Pulmonary artery endothelial cell (primary cell): ENCODE measurements at places on chromosomes 12 and 14. TPM values are rescaled to one million over a fixed set of nuclear protein-coding genes. Genes with fewer than 3 reads are reported as not detected.

JPH4 gene
- total RNA-seq = not detected in 2 replicates

FAM181A gene
- not detected in 2 replicates for total RNA-seq

GUCY2C gene
- total RNA-seq = not detected in 2 replicates

BDKRB2 gene
- total RNA-seq = not detected in 2 replicates

DNA sequence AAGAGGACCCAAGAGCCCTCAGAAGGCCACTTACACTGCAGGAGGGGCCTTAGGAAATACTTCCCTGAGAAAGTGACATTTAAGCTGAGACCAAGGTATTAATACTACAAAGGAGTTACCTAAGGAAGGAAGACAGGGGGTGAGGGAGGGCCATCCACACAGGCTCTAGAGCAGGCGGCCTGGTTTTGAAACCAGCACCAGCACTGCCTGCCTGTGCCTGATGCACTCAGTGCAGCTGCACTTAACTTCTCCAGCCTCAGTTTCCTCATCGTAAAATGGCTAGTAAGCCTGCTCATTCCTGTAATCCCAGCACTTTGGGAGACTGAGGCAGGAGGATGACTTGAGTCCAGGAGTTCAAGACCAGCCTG lies 45.5 kb upstream of the PLEKHG6 start:
- DNase-seq = no peak

DNA sequence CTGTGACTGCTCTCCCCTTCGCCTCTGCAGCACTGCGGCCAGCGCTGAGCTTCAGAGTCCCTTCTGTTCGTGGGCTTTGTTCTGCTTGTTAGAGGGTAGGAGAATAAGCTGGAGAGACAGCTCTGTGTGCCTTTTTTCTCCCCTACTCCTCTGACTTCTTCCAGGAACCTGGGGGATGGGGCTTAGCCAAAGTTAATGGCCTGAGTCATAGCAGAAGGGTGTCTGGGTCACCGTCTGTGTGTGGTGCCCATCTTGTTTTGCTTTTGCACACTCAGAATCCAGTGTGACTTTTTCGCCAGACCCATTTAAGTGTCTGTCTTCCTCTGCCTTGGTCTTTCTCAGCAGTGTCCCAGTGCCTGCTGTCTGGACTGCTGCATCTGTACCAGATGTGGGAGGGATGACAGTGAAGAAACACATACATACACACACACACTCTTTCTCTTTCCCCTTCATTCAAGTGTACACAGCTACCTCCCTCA lies 3.0 kb downstream of the KIF5A start:
- DNase-seq = no peak

- DNase-seq = no peak
Measured at GRCh38 chr12:73308747-73309146, 1036.6 kb downstream of the TRHDE start.

- peak; percentile 2 for DNase-seq
Measured at GRCh38 chr12:30286345-30286926, 409.2 kb downstream of the IPO8 start.

GRCh38 chr12:100476013-100476751 lies 2.5 kb downstream of the NR1H4 start:
- no peak for DNase-seq

DNA sequence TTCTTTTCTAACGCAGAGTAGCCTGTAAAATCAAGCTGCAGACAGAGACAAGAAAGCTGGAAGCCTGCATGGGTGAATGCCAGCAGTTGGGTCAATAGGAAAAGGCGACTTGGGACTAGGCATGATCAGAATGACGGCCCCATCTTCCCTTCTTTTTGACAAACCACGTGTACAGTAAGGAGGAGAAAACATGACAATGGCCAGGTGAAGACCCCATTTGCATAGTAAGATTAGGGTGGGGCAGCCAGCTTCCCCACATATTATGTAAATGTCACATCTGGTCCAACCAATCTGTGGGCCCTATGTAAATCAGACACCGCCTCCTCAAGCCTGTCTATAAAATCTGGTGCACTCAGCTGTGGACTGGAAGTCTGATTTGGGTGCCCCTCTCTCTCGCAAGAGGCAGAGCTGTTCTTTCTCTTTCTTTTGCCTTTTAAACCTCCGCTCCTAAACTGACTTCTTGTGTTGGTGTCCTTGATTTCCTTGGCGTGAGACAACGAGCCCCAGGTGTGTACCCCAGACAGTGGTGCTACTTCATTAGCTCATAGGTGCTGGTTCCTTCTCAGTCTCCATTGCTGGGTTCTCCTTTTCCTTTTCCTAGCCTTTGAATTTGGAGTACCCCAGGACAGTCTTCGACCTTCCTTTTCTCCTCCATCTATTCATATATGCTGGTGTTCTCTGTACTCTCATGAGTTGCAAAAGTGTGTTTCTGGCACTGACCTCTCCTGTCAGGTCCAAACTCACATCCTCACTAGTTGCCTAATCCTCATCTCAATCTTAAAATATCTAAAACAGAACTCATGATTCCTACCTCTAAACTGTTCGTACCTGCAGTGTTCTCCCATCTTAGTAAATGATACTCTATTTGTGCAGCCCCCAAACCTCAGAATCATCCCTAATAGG lies 9.4 kb upstream of the DHRS7 start:
- no peak for DNase-seq

GRCh38 chr12:80321653-80322052 lies 122.4 kb upstream of the PTPRQ start:
- DNase-seq = no peak

DNA sequence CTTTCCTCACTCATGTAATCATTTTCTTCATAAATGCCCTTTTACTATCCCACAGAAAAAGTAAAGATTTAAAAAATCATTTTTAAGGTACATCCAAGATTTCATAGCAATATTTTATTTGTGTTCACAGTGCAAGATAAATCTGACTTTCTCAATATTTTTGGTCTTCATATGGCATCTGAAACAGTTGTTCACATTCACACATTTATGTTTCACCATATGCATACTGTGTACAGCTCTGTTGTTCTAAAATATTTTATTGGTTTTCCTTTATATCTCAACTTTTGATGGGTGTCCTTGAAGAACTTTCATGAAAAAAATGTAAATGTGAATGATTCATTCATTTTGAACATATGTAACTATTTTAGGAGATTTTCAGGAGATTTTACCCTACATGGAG lies 348.7 kb downstream of the SNAPC1 start:
- DNase-seq = no peak

GRCh38 chr12:90245391-90245790 lies 536.8 kb upstream of the ATP2B1 start:
- DNase-seq = no peak

DNA sequence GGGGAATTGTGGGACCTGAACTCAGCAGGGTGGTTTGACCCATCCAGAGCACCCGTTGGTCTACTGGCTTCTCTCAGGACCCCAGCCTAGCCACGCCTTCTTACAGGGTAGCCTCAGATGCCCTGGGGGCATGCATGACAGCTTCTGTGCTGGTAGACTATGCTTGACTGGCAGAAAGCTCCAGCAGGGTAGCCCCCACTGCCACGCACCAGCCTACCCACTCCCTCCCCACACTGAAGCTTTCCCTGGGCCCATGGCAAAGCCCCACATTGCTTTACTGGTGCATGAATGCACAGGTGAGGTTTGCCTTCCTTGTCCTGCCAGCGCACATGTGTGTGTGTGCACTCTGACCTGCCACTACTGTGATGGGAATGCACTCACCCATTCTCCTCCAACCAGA lies 772.2 kb downstream of the LRFN5 start:
- DNase-seq = no peak

GRCh38 chr14:45222485-45223262 lies 30.3 kb downstream of the MIS18BP1 start:
- no peak for DNase-seq

GRCh38 chr14:61211476-61212255 lies 69.5 kb downstream of the TMEM30B start:
- no peak for DNase-seq

DNA sequence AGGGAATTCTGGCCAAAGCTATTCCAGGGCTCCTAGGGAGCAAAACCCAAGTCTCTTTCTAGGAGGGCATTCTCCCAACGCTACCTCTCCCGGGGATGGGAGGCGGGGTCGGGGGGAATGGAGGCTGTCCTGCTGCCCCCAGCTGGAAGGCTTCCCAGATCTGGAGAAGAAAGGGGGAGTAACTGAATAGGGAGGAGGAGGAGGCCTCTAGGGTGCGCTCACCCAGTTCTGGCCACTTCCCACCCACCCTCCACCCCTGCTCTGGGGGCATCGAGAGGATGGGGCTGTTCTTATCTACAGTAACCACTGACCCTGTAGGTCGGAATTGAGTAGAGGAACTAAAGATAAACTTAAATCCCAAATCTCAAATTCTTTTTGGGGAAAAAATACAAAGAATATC lies 579 bp upstream of the RNASE1 start:
- no peak for DNase-seq

DNA sequence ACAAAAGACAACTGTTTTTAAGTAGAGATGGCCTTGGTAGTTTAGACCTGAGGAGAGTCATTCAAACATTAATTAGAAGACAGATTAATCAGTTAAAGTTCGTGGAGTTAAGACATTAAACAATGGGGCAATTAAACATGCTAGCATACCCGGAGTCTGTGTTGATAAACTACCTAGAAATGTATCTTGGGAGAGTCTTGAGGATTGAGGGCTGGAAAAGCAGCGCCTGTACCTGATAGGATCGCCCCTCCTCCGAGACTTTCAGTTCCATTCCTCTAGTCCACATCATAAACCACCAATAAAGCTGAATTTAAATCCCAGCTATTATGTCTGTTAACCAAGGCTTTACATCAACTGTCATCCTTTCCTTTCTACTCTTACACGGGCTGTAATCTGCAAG lies 1.0 kb upstream of the KRAS start:
- no peak for DNase-seq
